ENCODE measurements at places on chromosomes 11 and 22.

GRCh38 chr11:45336136-45336535 is 50.0 kb upstream of the SYT13 start:
- DNase-seq: no peak

- DNase-seq: no peak
Observed at GRCh38 chr11:95977534-95978174, 53.7 kb upstream of the MTMR2 start.

DNA sequence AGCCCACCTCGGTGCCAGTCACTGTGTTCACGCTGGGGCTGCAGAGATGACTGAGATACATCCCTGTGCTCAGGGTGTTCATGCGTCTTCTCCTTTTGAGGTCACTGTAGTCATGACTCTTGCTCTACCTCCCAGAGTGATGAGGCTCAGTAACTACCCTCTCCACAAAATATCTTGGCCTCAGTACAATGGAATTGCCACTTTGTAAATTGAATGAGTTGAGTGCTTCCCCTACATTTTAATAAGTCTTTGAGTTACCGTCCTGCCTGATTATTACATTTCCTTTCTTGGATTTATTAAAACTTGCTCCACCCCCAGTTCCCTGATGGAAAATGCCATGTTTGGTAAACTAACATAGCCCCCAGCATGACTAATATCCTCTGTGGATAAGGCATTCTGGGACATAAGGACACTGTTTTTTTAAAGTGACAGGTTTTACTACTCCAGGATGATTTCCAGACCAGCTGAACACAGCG is 15.9 kb downstream of the PRSS23 start:
- DNase-seq: no peak

- DNase-seq: no peak
Observed at GRCh38 chr22:22371031-22371541, 126.5 kb downstream of the VPREB1 start.

GRCh38 chr11:119745112-119745511 is 16.1 kb upstream of the NECTIN1 start:
- no peak for DNase-seq

DNA sequence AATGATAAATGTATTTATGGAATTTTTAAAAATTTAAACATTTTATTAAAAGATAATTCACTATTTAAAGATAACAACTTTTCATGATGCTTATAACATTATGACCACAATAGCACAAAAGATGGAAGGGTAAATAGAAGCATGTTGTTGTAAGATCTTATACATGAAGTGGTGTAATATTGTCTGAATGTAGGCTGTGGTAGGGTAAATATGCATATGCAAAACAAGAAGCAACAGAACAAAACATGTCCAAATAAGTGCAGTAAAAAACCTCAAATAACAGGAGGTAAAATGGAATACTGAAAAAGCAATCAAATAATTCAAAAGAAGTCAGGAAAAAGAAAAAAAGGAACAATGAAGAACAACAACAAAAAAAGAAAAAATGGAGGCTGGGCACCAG is 56.0 kb downstream of the ADM start:
- DNase-seq: no peak

DNA sequence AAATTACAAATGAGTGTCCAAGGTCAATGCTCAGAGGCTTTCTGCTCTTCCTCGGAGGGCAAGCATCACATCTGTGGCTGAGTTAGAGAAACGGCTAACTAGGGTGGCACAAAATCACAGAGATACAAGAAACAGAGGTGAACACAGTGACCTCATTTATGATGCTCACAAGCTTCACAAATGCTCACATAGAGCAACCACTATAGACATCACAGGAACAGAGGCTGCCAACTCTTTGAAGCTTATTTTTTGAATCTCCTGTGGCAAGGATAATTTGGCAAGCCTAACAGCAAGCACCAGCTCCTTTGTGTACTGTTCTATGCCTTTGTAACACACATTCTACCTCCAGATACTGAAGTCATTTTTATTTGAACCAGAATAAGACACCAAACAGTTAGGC is 416.5 kb upstream of the DDI1 start:
- no peak for DNase-seq

DNA sequence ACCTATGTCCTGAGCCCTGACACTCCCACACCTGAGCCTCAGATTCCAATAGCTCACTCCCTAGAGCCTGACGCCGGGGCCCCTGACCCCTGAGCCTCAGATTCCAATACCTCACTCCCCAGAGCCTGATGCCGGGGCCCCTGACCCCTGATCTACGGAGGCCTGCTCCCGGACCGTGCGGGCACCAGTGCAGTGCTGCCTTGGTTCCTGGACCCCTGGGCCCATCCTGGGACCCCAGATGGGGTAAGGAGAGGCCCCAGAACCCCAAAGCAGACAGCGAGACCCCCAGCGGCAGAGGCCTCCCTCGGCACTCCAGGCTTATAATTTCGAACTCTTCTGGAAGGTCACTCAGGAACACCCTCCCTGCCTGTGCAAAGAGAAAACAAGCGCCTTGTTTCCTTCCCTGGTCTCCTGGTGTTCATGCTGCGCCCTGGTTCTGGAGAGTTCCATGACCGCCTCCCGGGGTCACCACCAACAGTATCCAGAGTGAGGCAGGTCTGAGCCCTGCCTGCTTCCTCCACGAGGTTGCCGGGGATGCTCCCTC is 7.5 kb downstream of the SUSD2 start:
- no peak for DNase-seq

- no peak for DNase-seq
Observed at GRCh38 chr22:35596821-35597220, 20.3 kb downstream of the MB start.

Data from CD4-positive, alpha-beta T cell treated with Interleukin-21 for 1 hour (primary cell).